T-cell (primary cell): ENCODE measurements at places on chromosomes 6 and 20.

GRCh38 chr6:11275598-11275997, 43.1 kb upstream of the NEDD9 start:
- peak overlapping the region; percentile 40 for H3K27ac ChIP-seq
- H3K4me1 ChIP-seq, result peaks cover 6% of the 10 kb centered on the region
- no peak for DNase-seq
- no peak overlapping the region for H3K4me3 ChIP-seq
- peaks cover 20% of the 10 kb centered on the region for H3K36me3 ChIP-seq

DNA sequence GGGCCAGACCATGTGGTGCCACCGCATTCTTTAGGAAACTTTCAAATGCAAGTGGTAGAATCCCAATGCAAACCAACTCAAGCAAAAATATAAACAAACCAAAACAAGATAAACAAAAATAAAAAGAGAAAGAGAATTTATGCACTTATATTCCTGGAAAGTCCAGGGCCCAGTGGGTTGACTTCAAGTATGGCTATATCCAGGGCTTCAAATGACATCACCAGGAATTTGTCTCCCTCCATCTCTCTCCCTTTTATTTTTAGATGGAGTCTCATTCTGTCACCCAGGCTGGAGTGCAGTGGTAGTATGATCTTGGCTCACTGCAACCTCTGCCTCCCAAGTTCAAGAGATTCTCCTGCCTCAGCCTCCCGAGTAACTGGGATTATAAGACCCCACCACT, 56.1 kb upstream of the PNRC1 start:
- H3K36me3 ChIP-seq, result no peaks in the 10 kb centered on the region
- no peaks in the 10 kb centered on the region for H3K4me1 ChIP-seq
- no peak overlapping the region for H3K4me3 ChIP-seq
- DNase-seq, result no peak
- H3K27ac ChIP-seq, result no peak overlapping the region

GRCh38 chr20:60990643-60991042, 261.4 kb upstream of the CDH4 start:
- H3K4me1 ChIP-seq, result no peaks in the 10 kb centered on the region
- H3K27ac ChIP-seq, result no peak overlapping the region
- H3K36me3 ChIP-seq, result no peaks in the 10 kb centered on the region
- no peak overlapping the region for H3K4me3 ChIP-seq

- no peaks in the 10 kb centered on the region for H3K27me3 ChIP-seq
- no peak overlapping the region for H3K27ac ChIP-seq
- no peak for DNase-seq
- H3K4me1 ChIP-seq, result no peaks in the 10 kb centered on the region
- H3K36me3 ChIP-seq, result no peaks in the 10 kb centered on the region
These were observed 209.2 kb upstream of the ASCC3 start for GRCh38 chr6:101090281-101090680.

- no peak for DNase-seq
- peaks cover 69% of the 10 kb centered on the region for H3K36me3 ChIP-seq
- no peaks in the 10 kb centered on the region for H3K27me3 ChIP-seq
These were observed 47.2 kb downstream of the SLC9A8 start for GRCh38 chr20:49859807-49860206.

- no peaks in the 10 kb centered on the region for H3K36me3 ChIP-seq
- H3K27me3 ChIP-seq, result no peaks in the 10 kb centered on the region
- no peak overlapping the region for H3K4me3 ChIP-seq
- H3K27ac ChIP-seq, result no peak overlapping the region
- DNase-seq, result no peak
These were observed 36.8 kb downstream of the C6orf15 start for GRCh38 chr6:31075528-31075927.

- H3K36me3 ChIP-seq, result peaks cover 6% of the 10 kb centered on the region
- H3K27ac ChIP-seq, result peak overlapping the region; percentile 1
- H3K4me1 ChIP-seq, result peaks cover 90% of the 10 kb centered on the region
- H3K4me3 ChIP-seq, result no peak overlapping the region
- H3K27me3 ChIP-seq, result no peaks in the 10 kb centered on the region
- DNase-seq, result no peak
These were observed 11.8 kb downstream of the FYN start for GRCh38 chr6:111861431-111861885.

- no peaks in the 10 kb centered on the region for H3K27me3 ChIP-seq
- no peaks in the 10 kb centered on the region for H3K4me1 ChIP-seq
- no peaks in the 10 kb centered on the region for H3K36me3 ChIP-seq
- no peak for DNase-seq
- H3K4me3 ChIP-seq, result no peak overlapping the region
These were observed 101.7 kb downstream of the F13A1 start for GRCh38 chr6:6218759-6219085.

- DNase-seq, result no peak
- no peak overlapping the region for H3K4me3 ChIP-seq
These were observed 452.1 kb upstream of the PLCB4 start for GRCh38 chr20:8616792-8617191.

DNA sequence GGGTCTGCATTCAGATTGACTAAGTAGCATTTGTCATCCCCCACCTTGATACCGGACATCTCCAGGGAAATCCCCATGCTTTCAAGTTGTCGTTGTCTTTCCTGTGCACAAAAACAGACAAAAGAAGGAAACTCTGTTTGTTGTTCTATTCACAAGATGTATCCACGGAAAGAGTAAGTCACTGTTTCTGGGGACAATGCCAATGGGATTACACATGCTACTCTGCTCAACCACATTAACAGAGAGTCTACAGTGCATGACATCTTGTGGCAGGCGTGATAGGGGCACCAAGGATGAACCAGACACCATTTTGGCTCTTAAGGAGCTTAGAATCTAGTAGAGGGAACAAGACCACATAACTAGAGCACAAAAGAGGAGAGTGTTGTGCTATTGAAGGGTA, 124.4 kb upstream of the NUP153 start:
- H3K27ac ChIP-seq, result no peak overlapping the region
- H3K4me1 ChIP-seq, result no peaks in the 10 kb centered on the region
- no peaks in the 10 kb centered on the region for H3K27me3 ChIP-seq
- H3K36me3 ChIP-seq, result no peaks in the 10 kb centered on the region
- DNase-seq, result no peak

DNA sequence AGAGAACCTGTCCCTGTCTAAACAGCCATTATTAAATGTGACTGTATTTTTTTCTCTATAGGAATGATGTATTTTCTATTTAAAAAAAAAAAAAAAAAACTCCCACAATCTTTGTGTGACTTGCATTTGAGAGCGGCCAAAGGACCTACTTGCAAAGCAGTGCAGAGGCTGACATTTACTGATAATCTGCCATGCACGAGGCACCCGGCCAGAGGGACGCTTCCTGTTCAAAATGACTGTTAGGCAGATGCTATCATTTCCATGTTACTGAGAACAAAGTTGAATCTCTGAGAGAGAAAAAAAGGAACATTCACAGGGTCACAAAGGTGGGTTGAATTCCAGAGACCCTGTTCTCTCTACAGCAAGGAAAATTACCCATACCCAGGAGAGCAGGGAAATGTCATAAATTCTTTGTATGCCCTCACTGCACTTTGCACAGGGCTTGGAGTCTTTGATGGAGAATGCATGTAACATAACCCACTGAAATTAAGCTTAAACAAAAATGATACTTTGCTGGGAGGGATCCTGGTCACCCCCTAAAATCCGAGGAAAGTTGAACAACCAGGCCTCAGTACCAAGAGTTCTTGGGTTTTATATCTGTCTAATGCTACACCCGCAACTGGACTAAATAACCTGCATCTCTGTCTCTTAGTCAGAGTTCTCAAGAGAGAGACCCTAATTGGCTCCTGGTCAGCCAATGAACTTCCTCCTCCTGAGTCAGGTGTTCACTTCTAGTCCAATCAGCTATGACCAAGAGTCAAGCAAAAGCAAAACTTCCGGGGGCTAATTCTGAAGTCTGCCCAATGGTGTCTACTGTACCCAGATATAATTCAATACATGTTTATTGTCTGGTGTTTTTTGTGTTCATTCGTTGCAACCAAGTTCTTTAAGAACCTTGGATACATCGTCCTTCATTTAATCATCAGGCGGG, 61.2 kb downstream of the GCLC start:
- no peak overlapping the region for H3K4me3 ChIP-seq
- H3K4me1 ChIP-seq, result no peaks in the 10 kb centered on the region
- no peak overlapping the region for H3K27ac ChIP-seq

GRCh38 chr20:22834651-22835256, 200.4 kb upstream of the SSTR4 start:
- no peak for DNase-seq
- H3K27ac ChIP-seq, result no peak overlapping the region
- H3K36me3 ChIP-seq, result no peaks in the 10 kb centered on the region
- no peaks in the 10 kb centered on the region for H3K4me1 ChIP-seq
- no peak overlapping the region for H3K4me3 ChIP-seq

DNA sequence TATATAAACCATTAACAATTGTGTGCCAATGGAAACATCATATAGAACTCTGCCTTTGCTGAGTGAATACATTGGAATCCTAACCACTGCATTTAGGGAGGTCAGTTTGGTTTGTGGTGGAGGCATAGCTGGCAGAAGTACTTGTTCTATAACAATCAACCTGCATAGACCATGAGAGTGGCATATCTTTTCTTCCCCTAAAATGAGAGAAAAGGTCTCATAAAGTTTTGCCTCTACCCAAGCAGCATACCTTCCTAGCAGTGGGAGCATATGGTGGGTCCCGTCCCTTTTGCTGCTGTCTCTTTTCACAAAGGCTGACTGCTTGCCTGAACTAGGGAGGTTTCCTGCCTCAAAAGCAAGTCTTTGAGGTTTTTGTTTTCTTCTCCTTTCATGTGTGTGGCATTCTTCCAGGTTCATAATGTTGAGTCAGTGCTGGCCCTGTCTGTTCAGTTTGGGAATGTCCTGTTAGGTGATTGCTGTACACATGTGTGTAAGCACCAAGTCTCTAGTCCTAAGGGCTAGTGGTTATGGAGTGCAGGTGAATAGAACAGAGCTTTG, 61.2 kb upstream of the SUPT3H start:
- H3K36me3 ChIP-seq, result no peaks in the 10 kb centered on the region
- no peak for DNase-seq
- no peaks in the 10 kb centered on the region for H3K27me3 ChIP-seq
- H3K4me1 ChIP-seq, result peaks cover 21% of the 10 kb centered on the region

DNA sequence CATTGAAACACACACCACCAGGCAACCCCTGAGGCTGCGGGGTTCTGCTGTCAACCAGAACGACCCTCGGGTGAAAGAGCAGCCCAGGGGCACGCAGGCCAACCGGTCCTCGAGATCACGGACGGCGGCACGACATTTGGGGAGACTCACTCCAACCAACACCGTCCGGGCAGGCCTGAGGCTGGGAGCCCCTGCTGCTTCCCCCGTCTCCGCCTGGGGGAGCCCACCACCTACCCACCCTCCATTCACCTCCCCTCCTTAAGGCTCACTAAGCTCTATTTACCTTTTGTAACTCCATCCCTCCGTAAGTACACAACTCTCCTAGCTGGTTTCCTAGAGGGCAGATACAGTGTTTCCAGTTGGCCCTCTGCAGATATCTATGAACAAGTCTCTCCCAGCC, 971.3 kb upstream of the DEFB115 start:
- peaks cover 18% of the 10 kb centered on the region for H3K4me1 ChIP-seq
- H3K4me3 ChIP-seq, result no peak overlapping the region
- no peak overlapping the region for H3K27ac ChIP-seq
- H3K36me3 ChIP-seq, result no peaks in the 10 kb centered on the region

- H3K4me1 ChIP-seq, result no peaks in the 10 kb centered on the region
- no peaks in the 10 kb centered on the region for H3K36me3 ChIP-seq
- DNase-seq, result no peak
- peak overlapping the region; percentile 20 for H3K27ac ChIP-seq
These were observed 116.2 kb downstream of the RWDD2A start for GRCh38 chr6:83309344-83309743.

GRCh38 chr6:161035981-161036263, 44.4 kb downstream of the MAP3K4 start:
- peaks cover 2% of the 10 kb centered on the region for H3K4me1 ChIP-seq
- no peak overlapping the region for H3K4me3 ChIP-seq
- H3K27ac ChIP-seq, result no peak overlapping the region
- peaks cover 33% of the 10 kb centered on the region for H3K36me3 ChIP-seq
- H3K27me3 ChIP-seq, result no peaks in the 10 kb centered on the region

- H3K27me3 ChIP-seq, result no peaks in the 10 kb centered on the region
- no peaks in the 10 kb centered on the region for H3K36me3 ChIP-seq
- H3K4me3 ChIP-seq, result no peak overlapping the region
These were observed 329.5 kb upstream of the KHDRBS2 start for GRCh38 chr6:62615366-62616015.

- H3K36me3 ChIP-seq, result no peaks in the 10 kb centered on the region
- H3K4me1 ChIP-seq, result peaks cover 3% of the 10 kb centered on the region
- no peaks in the 10 kb centered on the region for H3K27me3 ChIP-seq
These were observed 345.0 kb downstream of the CD83 start for GRCh38 chr6:14462566-14462965.

DNA sequence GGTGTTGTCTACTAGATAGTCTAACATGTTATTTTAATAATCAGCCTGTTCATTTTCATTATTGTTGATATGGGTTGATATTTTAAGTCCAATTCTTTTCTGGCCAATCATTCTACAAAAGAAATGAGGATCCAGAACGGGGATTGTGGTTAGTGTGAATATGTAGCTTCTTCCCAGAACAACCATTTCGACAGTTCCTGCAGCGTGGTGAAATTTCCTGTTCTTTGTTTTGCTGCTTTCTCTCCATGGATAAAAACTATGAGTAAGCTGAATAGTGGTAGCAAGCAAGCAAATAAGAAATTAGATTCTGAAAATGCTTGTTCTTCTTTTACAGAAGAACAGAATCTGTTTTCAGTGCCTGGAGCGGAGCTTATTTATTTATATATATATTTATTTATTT, 65.5 kb upstream of the F13A1 start:
- H3K4me3 ChIP-seq, result no peak overlapping the region
- H3K27ac ChIP-seq, result no peak overlapping the region
- no peak for DNase-seq
- H3K4me1 ChIP-seq, result no peaks in the 10 kb centered on the region

GRCh38 chr20:50113420-50114224, 672 bp upstream of the UBE2V1 start:
- H3K27me3 ChIP-seq, result no peaks in the 10 kb centered on the region
- peak overlapping the region; percentile 86 for H3K4me3 ChIP-seq
- no peak for DNase-seq
- peak overlapping the region; percentile 91 for H3K27ac ChIP-seq
- H3K4me1 ChIP-seq, result peaks cover 42% of the 10 kb centered on the region
- H3K36me3 ChIP-seq, result peaks cover 3% of the 10 kb centered on the region
